ENCODE measurements at places on chromosomes 1 and 21.

GRCh38 chr1:200738327-200738948 lies at the start of gene CAMSAP2:
Gene CAMSAP2, plus strand, starts transcription at chr1:200738893. Its CDS starts 935 bp downstream, at chr1:200739828.
- DNase-seq = peak; percentile 74

GRCh38 chr1:86067626-86068025 lies 88.9 kb downstream of the COL24A1 start:
- no peak for DNase-seq

GRCh38 chr1:109802136-109802900 lies 38.6 kb upstream of the EPS8L3 start:
- DNase-seq = peak; percentile 78

DNA sequence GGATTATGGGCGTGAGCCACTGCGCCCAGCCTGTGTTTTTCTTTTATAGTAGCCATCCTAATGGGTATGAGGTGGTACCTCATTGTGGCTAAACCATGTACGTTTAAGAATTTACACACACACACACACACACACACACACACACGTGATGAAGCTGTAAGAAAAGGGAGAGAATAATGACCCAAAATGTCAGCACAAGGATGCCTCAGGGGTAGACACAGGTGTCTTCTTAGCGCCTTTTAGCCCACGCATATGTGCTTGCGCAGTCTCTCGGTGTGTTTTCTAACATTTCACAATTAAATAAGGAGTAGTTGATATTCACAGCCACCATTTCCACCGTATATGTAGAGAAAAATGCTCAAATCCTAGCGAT lies 782 bp upstream of the PFKL start:
- no peak for DNase-seq

DNA sequence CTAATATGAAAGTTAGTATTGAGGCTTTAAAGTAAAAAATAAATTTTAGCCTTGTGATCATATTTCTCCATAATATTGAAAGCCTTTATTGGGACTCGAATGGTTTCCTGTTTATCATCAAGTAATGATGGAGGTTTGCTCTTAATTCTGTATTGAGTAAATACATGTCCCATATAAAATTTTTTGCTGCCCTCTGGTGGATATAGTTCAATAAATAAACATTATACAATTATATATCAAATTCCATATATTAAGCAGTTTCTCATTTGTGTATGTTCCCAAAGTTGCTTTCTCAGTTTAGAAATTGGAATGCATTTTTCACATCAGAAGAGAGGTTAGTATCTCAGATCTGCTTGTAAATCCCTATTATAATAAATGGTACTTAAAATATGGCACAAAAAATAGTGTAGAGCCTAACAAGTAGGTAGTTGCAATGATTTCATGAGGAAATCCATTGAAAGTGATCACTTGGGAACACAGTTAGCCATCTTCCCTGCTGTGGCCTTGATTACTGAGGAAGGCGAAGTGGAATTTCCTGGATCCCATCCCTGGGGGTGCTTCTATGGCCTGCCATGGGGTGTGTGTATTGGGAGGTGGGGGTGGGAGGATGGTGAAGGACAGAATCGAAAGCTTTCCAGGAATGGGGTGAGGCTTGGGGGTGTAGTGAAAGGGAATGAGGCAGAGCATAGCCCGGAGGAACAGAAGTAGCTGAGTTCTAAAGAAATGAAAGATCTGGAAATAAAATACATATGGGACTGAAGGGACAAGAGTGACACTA lies 84.1 kb upstream of the C21orf91 start:
- no peak for DNase-seq

GRCh38 chr1:5639106-5639722 lies 353.0 kb downstream of the NPHP4 start:
- DNase-seq = peak; percentile 29

GRCh38 chr1:43531107-43531905 lies 623 bp downstream of the PTPRF start:
- DNase-seq = no peak

DNA sequence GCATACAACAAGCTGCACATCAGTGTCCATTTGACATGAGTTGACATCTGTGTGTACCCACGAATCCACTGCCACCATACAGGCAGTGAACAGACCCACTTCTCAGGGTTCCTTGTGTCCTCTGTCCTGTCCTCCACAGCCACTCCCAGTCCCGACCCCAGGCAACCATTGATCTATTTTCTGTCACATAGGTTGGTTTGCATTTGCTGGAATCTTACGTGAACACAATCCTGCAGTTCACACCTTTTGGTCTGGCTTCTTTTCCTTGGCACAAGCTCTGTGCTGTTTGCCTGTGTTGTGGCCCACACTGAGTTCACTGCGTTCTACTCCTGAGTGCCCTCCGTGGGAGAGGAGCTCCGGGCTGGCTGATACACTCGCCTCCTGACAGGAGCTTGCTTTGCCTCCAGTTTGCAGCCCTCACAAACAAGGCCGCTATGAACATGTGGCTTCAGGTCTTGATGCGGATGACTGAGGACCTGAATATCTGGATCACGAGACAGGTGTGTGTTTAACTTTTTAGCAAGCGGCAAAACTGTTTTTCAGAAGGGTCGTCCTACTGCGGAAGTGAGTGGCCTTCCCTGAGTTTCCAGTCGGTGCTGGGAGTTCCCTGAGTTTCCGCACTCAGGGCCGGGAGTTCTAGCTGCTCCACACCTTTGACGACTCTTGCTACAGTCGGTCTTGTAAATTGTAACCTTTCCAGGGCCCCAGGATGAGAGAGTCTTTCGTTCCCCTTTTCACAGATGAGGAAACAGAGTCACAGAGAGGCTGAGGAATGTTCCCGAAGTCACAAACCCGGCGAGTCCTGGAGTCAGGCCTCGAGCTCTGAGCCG lies 13.0 kb upstream of the COL18A1 start:
- DNase-seq = no peak

DNA sequence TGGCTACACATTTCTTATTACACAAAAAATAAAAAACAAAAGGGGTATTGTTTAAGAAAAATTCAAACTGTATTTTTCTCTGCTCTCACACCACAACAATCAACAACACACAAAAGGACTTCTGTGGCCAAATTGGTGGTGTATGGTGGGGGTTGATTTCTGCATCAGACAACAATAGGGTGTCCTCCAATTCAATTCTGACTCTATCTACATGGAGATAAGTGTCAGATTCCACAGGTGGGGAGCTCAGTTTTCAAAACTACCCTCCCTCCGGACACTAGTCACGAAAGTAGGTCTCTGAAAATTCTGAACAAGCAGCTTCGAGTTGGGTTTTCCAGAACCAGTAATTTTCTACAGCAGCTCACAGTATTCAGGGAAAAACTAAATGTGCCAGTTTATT lies 744.9 kb upstream of the NCAM2 start:
- DNase-seq = no peak

- no peak for DNase-seq
These were observed 134.1 kb downstream of the SYT14 start for GRCh38 chr1:210072129-210072528.

DNA sequence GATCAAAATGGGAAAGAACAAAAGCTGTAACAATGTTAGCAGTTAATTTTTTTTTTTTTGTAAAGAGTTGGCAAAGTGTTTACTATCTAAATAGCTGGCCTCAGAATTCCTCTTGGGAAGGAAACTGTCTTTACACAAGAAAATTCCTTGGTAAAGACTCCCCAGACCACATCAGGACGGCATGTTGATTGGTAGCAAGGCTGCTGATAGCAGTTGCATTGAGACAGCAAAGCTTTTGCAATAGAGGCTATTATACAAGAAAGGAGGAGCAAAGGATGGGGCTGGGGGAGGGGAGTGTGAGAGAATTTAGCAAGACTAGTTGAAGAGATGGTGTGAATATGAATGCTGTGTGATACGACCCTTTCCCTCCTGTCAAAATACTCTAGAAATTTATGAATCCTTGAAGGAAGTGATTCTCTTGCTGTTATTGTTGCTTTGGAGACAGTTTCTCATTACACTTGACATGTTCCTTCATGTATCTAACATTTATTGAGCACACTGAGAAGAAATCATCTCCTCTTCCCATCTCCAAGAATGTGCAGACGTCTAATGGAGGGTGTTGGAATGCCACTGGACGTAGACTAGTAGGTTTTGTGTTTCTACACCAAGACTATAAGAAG lies 355.6 kb downstream of the SIPA1L2 start:
- no peak for DNase-seq

GRCh38 chr1:67558449-67559193 lies 126.4 kb upstream of the GADD45A start:
- no peak for DNase-seq

GRCh38 chr1:78003882-78004718 lies 639 bp upstream of the DNAJB4 start:
- DNase-seq = peak; percentile 63

- DNase-seq = no peak
These were observed 930 bp downstream of the DHCR24 start for GRCh38 chr1:54885807-54886723.

DNA sequence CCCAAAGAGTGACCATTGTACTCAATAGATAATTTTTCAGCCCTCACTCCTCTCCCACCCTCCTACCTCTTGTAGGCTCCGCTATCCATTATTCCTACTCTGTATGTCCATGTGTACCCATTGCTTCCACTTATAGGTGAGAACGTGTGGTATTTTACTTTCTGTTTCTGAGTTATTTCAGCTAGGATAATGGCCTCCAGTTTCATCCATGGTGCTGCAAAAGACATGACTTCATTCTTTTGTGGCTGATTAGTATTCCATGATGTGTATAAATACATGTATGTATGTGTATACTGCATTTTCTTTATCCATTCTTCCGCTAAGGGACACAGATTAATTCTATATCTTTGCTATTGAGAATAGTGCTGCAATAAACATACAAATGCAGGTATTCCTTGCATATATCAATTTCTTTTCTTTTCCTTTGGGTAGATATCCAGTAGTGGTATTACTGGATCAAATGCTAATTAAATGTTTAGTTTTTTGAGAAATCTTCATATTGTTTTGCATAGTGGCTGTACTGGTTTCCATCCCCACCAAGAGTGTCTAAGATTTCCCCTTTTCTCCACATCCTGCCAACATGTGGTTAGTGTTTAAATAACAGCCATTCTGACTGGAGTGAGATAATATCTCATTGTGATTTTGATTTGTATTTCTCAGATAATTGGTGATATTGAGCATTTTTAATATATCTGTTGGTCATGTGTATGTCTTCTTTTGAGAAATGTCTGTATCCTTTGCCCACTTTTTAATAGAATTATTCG lies 4.9 kb downstream of the LY9 start:
- no peak for DNase-seq

DNA sequence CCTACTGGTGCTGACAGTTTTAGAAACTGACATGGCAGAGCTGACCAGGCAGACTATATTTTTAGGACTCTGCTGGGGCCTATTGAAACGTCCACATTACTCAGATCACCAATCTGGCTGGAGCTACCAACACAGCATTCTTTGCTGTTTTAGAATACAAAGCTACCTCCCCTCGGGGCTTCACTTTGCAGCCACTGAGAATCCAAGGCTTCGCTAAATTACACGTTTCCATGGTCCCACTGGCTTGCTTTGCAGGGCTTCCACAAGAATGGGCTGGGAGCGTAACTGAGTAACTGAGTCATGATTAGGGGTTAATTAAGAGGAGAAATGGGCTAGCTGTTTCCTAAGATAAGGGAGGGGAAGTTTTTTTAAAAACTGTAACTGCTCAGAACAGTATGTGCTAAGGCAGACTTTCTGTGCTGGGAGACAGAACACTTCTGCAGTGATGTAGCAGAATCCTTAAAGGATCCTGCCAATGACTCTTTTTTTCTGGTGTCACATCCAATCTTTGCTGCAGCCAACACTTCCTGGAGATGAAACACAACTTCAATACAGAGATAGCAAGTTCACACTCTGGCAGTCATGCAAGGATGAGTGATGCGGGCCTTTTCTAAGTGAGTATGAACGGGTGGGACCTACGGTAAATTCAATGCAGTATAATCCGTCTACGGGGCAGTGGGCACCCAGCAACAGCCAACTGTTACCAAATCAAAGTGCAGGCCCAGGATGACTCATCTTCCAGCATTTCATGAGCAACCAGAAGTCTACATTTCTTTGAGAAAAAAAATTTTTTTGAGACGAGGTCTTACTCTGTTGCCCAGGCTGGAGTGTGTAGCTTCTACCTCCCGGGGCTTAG lies 21.5 kb downstream of the NDUFS5 start:
- DNase-seq = no peak

DNA sequence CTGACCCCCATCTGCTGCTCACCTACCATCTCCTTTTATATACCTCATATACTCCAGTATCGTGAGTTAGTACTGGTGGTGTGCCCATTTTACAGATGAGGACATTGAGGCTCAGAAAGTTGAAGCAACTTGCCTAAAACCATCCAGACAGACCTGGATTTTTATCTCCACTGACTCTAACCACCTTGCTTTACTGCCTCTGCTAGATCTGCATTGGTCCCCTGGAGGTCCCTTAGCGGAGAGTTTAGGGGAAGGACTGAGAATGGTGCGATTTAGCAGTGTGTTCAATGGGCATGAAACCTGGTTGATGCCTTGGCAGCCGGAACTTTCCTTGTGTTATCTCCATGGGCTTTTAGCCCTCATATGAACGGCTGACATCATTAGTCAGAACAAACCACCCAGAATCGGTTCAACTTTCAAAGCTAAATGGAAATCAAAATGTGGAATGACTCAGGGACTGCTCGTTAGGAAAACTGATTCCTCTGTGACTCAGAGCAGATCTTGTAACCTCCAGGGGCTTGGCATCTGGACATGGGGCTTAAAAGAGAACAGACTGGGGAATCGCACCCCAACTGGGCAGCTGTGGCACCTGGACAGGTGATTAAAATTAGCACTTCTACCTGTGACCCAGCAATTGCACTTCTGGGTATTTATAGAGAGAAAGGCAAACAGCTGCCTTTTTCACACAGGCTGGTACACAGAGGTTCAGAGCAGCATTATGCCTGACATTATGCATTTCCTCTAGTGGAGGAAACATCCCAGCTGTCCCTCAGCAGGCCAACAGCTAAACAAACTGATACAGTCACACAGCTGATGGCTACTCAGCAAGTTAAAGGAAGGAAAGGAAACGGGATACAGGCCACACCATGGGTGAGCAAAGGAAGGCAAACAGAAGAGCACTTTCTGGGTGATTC lies 25.3 kb downstream of the TMEM51 start:
- DNase-seq = no peak

DNA sequence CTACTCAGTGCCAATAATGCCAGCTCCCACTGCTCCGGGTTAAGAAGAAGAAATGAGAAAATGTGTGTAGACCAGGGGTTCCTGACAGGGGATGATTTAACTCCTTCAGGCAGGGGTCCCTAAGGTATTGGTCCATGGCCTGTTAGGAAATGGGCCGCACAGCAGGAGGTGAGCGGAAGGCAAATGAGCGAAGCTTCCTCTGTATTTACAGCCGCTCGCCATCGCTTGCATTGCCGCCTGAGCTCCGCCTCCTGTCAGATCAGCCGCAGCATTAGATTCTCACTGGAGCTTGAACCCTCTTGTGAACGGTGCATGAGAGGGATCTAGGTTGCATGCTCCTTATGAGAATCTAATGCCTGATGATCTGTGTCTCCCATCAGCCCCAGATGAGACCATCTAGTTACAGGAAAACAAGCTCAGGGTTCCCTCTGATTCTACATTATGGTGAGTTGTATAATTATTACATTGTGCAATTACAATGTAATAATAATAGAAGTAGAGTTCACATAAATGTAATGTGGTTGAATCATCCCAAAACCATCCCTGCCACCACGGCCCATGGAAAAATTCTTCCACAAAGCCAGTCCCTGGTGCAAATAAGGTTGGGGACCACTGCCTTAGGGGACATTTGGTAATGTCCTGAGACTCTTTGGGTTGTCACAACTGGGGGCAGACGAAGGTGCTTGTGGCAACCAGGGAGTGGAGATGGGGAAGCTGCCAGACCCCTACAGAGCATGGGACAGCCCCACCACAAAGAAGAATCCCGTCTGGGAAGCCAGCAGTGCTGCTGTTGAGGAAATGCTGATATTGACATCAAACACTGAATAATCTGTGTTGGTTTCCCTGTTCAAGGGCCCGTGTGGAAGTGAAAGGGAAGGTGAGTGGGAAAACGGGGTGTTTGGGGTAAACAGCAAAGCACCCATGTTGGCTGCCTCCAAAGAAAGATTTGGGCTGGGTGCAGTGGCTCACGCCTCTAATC lies 60.8 kb downstream of the DHRS3 start:
- DNase-seq = no peak

Measured in activated CD8-positive, alpha-beta memory T cell treated with anti-CD3 and anti-CD28 coated beads, Interleukin-2, amount 50 U/mL, for 48 hours (primary cell).